Stomach (tissue), 19 donors: ENCODE measurements at places on chromosomes 5 and 9. TPM values are rescaled to one million over a fixed set of nuclear protein-coding genes. Genes with fewer than 3 reads are reported as not detected.

Gene FANCC
- 17.4 TPM for total RNA-seq

Gene SLIT3
- 17.8 TPM for total RNA-seq

DNA sequence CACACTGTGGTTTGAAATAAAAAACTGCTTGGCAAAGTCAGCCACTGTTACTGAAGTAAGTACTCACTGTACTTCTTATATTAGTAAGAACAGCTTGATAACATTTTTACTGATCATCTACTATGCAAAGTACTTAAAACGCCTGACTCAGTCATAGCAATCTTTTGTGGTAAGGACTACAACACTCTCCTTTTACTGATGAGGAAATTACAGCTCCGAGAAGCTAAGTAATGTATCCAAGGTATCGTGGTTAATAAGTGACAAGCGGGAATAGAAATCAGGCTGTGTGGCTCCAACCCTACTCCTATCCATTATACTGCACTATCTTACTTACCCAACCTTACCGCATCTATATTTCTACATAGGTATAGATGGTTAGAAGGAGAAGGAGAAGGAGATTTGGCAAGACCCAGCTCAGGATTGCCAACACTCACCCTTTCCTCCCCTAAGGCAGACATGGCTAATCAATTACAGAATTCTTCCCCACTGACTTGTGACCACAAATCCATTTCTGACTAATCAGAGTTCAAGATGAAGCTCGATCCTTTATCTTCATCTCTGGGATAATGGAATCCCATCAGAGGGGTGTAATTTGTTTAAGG, 281.4 kb downstream of the SPOCK1 start:
- peaks cover 6% of the 10 kb centered on the region for H3K4me1 ChIP-seq
- H3K4me3 ChIP-seq: no peak overlapping the region
- no peaks in the 10 kb centered on the region for H3K36me3 ChIP-seq

- no peaks in the 10 kb centered on the region for H3K27me3 ChIP-seq
- peaks cover 11% of the 10 kb centered on the region for H3K4me1 ChIP-seq
- peak; percentile 7 for DNase-seq
- no peak within 1 kb of the TSS for H3K4me3 ChIP-seq
- H3K36me3 ChIP-seq: no peaks in the 10 kb centered on the region
- H3K27ac ChIP-seq: no peak within 1 kb of the TSS
Measured at GRCh38 chr9:71121275-71122021, at the start of gene TRPM3. Gene TRPM3, minus strand, starts transcription at chr9:71121621. Its CDS starts 267 bp downstream, at chr9:71121354.

Gene NDUFAF2
- 34.8 TPM for total RNA-seq

Gene SLF1
- total RNA-seq: 17.6 TPM
